Activated CD4-positive, CD25-positive, alpha-beta regulatory T cell treated with anti-CD3 and anti-CD28 coated beads, Interleukin-2, amount 50 U/mL, for 72 hours (primary cell): ENCODE measurements at places on chromosomes 3 and 15.

DNA sequence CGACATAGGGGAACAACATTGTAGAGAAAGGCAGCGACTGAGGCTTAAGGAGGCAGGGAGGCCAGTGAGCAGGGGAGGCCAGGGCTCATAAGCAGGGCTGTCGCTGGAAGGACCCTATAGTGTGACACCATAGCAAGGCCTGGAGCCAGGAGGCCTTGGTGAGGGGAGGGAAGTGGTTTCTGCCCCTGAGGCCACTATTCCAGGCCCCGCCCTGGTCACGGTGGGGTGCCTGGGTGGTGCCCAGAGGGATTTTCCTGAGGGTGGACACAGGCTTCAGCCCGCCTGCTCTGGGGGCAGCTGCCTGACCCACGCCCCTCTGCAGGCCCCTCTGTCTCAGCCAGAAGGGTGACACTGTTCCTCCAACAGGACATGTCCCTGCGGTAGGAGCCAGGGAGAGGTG, 147.8 kb upstream of the IQSEC1 start:
- DNase-seq = no peak

GRCh38 chr15:37638691-37639090, 295.7 kb upstream of the TMCO5A start:
- DNase-seq = no peak

- DNase-seq = no peak
Measured at GRCh38 chr3:183341545-183342288, 86.7 kb downstream of the MCF2L2 start.

- no peak for DNase-seq
Measured at GRCh38 chr15:89790661-89791060, 14.5 kb downstream of the MESP2 start.

GRCh38 chr3:36674816-36675215, 89.5 kb downstream of the DCLK3 start:
- no peak for DNase-seq

- no peak for DNase-seq
Measured at GRCh38 chr3:192367616-192368015, 359.7 kb downstream of the FGF12 start.

GRCh38 chr15:43404130-43404529, 33.2 kb downstream of the TUBGCP4 start:
- no peak for DNase-seq

GRCh38 chr3:63642488-63642887, 10.0 kb upstream of the SNTN start:
- DNase-seq = no peak

DNA sequence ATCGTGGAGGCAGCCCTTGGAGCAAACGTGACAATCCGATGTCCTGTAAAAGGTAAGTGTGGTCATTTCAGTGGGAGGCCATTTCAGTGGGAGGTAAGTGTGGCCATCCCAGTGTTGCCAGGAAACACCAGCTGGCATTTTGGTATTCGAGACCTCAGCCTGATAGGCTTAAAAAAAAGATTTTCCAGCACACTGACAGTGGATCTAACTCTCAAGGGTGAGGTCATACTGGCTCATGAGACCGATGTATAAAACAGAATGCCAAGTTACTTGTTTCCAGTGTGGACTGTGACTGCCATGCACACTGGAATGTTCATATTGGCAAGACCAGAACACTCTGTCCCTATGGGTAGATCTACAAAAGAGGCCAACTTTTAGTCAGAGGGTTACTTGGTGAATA, 244.4 kb upstream of the GOLGA6L4 start:
- no peak for DNase-seq

DNA sequence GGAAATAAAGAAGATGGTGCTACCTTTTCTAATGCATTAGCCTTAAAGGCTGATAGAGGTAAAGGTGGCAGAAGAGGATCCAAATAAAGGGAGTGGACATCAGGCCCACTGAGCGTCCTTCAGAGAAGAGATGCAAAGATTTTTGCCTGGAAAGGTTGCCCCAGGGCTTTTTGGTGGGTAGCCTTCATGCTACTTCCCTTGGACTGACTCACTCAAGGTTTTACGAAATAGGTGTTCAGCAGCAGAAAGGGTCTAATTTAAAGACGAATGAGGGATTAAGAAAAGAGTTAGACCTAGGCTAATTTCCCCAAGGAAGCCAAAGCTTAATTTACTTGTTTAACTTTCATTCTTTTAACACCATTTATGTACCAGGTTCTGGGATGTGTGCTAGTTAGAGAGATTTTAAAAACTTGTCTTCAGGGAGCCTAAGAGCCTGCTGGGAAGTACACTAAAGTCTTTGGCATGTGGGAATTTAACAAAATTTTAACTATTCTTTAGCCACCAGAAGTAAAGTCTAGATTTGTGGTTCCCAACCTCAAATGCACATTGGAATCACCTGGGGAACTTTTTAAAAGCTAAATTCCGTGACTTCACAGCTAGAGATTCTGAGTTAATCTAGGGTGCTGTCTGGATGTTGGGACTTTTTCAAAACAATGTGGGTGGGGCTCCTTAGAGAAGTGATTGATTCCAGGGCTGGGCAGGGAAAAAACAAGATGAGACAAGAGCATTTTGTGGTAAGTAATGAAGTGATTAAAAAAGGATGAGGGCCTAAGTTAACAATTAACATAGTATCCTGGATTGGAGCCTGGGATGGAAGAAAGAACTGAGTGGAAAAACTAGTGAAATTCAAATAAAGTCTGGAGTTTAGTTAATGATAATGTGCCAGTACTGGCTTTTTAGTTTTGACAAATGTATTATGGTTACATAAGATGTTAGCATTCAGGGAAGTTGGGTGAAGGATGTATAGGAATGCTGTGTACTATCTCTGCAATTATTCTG, 3.4 kb downstream of the IL20RB start:
- no peak for DNase-seq

- no peak for DNase-seq
Measured at GRCh38 chr15:93252780-93253179, 163.8 kb upstream of the RGMA start.

- no peak for DNase-seq
Measured at GRCh38 chr3:5650303-5650702, 462.8 kb downstream of the EDEM1 start.

GRCh38 chr3:100396967-100397366, 3.9 kb downstream of the TOMM70 start:
- DNase-seq = no peak

- DNase-seq = no peak
Measured at GRCh38 chr15:90165659-90166489, 35.3 kb upstream of the SEMA4B start.

DNA sequence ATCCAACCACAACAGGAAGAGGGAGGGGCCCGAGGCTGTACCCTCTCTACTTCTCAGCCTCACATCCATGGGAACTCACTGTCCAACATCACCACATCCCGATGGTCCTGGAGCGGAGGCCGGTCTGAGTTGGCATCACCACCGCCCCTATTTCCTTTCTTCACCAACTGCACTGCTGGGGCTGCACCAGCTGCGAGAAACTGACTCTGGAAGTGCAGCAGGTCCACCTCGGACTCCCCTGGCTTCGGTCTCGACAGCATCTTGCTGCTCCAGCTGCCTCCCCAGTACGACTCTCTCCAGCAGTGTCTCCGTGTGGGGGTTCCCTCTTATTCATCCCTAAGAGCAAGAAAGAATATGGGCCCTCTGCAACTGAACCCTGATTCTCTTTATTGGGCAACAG, 7.2 kb downstream of the RPAP1 start:
- DNase-seq = no peak

DNA sequence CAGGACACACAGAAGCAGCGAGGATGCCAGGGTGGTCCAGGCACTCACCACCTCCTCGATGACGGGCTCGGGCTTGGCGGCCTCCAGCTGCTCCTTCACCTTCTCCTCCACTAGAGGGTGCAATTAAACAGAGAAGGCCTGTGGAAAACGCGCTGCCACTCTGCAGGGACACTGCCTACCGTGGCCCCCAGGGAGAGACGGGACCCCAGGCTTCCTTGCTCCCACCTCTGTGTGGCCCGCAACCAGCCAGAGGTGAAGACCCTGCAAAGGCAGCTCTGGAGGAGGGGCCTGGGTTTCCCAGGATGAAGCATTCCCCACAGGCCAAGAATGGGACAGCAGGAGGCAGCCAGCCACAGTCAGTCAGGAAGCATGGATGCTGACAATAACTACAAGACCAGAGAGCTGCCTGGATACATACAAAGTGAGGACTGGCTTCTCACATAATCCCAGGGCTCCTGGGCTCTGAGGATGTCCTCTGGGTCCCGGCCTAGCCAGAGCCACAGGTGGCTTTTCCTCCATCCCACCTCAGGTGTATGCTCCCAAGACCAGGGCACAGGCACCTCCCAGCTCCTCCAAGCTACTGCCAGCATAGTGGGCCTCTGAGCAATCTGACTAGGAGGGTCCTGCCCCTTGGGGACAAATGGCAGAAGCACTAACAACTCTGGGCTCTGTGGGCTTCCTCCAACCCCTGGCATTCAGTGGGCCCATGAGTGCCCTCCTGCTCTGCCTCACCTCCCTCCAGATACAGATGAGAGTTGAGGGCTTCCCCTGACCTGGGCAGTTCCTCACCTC, 46.2 kb downstream of the PTH1R start:
- DNase-seq = no peak

DNA sequence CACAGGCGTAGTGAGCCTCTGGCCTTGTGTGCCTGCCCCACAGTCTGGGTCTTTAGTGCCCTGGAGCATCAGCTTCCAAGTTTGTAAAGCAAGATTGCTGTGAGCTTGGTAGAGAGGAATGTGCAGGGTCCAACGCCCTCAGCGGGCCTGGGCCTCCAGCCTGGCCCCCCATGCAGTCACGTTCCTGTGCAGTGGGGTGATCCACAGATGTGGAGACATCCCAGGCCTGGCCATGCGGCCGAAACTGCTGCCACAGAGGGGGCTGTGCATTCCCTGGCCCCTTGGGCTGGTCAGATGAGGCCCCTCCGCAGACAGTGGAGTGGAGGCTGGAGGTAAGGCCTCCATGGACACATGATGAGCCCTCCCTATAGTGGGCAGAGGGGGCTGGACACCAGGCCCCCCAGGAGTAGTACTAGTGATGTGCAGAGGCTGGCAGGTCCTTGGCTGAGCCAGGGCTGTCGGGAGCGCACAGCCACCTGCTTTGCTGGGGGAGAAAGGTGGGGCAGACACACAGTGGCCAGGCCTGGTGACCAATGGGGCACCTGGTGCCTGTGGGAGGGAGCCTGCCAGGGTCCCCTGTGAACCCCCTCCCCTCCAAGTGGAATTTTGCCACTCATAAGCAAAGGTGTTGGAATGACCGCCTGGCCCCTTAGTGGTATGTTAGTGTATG, 71.5 kb downstream of the EFCAB12 start:
- DNase-seq = no peak
